CD4-positive, alpha-beta memory T cell (primary cell): ENCODE measurements at places on chromosomes 1 and 21. TPM values are rescaled to one million over a fixed set of nuclear protein-coding genes. Genes with fewer than 3 reads are reported as not detected.
A peak's percentile ranks its signal among the peaks of the same experiment; 100 is the strongest.

Gene LYPD8
- not detected for total RNA-seq

Gene KRTAP10-11
- not detected for total RNA-seq

Gene OR2L3
- 0.17 TPM for total RNA-seq

Gene CLDN17
- total RNA-seq: not detected

Gene KCNJ6
- total RNA-seq: not detected

Gene BMP8B
- total RNA-seq: 0.99 TPM

Gene AVPR1B
- not detected for total RNA-seq

Gene HTR1D
- total RNA-seq: not detected

Gene GLMN
- 14.7 TPM for total RNA-seq

Gene RBBP4
- 185 TPM for total RNA-seq

Gene CFAP107
- not detected for total RNA-seq

Gene MAP3K7CL
- total RNA-seq: 10.3 TPM

Gene PLCH2
- total RNA-seq: 26.6 TPM

Gene LINGO4
- total RNA-seq: 0.36 TPM

Gene CD1D
- total RNA-seq: not detected

Gene OR14I1
- not detected for total RNA-seq

Gene C1orf185
- not detected for total RNA-seq

Gene ANKRD34A
- total RNA-seq: 1.8 TPM

DNA sequence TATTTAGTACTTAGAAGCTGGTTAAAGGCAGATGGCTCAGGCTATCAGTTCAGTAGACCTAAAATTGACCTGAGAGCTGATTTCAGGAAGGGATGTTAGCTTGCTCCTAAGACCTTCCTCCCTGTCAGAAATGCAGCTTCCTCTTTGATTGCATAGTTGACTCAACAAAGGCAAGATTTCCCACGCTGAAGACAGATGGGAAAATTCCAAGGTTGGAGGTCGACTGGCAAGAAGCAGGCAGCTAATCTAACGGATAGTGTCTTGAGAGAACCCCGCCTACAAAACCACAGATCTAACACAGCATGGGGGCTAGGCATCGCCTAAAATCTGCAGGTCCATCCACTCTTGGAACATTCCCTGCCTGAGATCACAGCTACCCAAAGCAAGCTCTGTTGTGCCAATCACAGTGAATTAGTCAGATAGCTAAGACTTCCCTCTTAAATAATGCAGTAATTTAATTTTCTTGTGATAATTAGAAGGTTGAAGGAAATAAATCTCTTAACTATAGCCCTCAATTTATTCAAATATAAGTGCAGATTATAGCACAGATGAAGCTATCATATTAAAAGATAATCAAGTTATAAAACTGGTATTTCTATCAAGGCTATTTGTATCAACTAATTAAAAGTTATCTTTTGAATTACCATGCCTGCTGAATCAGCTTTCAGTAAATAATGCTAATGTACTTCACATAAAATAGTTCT lies 357.8 kb upstream of the SGIP1 start:
- no peak for DNase-seq

- no peak for DNase-seq
These were observed 185.4 kb upstream of the AJAP1 start for GRCh38 chr1:4468804-4469514.

GRCh38 chr1:182568647-182569284 lies 20.3 kb downstream of the RNASEL start:
- DNase-seq: no peak

GRCh38 chr1:42853116-42853884 lies 6.9 kb downstream of the ZNF691 start:
- no peak for DNase-seq

DNA sequence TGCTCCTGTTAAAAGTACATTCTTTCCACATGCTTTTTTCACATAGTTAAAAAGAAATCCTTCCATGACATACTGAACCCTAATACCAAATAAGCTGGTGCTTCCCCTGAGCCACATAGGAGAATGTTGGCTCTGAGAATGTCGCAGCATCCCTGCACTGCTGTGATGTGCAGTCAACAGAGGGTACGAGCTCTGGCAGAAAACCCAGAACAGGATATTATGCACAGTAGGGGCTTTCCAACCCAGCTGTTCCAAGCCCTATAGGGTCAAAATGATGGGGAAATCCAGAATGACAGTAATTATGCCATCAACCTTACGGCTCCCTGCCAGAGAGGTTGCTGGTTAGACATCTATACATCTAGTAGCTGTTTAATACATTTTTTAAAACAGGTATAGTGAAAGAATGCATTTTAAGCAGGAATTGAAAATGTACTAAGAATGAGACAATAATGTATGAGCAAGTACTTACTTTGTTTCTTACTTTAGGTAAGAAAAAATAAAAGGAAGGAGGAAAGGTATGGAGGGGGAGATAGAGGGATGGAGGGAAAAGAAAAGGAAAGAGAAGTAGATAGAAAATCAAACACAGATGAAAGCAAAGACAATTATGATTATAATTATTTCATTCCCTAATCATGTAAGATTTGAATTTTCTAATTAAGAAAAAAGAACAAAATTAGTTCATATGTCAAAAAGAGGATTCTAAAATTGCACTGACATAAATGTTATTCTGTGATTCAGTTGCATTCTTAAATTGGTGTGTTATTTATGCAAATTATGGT lies 126.0 kb downstream of the NR5A2 start:
- DNase-seq: peak; percentile 50

- no peak for DNase-seq
These were observed 327.5 kb upstream of the LYPLAL1 start for GRCh38 chr1:218846181-218846580.

DNA sequence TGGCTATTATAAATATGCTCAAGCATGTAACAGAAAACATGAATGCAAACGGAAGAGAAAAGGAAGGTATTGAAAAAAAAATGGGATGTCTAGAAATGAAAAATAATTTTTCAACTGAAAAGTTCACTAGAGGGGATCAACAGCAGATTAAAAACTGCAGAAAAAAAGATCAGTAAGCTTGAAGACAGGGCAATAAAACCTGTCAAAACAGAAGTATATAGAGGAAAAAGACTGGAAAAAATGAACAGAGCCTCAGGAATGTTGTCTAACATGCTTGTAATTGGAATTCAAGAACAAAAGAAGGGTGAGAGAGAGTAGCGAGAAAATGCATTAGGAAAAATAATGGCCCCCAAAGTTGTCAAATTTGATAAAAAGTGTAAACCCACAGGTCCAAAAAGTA lies 29.6 kb downstream of the CRYAA start:
- no peak for DNase-seq

DNA sequence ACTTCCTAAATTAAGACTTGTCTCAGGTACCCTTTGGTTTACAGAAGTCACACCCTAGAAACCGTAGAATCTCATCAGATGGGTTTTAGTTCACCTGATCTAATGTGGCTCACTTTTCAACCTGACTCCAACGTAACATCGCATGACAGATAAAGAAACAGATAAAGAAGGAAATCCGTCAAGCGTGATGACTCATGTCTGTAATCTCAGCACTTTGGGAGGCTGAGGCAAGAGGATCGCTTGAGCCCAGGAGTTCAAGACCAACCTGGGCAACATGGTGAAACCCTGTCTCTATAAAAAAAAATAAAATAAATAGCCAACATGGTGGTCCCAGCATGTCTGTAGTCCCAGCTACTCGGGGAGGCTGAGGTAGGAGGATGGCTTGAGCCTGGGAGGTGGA lies 97.3 kb downstream of the SPSB1 start:
- no peak for DNase-seq

DNA sequence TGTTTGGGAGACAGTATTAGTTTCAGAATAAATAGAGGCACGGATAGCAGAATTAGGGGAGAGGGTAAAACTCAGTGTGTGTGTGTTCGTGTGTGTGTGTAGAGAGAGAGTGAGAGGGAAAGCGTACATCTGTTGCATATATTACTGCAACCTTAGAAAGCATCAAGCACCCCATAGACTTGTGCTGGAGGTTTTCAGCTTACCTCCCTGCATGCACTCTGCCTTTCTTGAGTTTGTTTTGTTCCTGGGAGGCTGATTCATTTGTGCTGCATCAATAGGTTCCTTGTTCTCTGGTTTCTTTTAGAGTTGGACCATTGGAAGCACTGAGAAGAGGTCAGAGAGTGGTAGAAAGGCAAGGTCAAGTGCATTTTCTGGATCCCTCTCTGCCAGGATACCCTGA lies 104.4 kb upstream of the KCNK1 start:
- DNase-seq: no peak

- no peak for DNase-seq
These were observed 72.8 kb downstream of the WDR64 start for GRCh38 chr1:241724741-241725356.

DNA sequence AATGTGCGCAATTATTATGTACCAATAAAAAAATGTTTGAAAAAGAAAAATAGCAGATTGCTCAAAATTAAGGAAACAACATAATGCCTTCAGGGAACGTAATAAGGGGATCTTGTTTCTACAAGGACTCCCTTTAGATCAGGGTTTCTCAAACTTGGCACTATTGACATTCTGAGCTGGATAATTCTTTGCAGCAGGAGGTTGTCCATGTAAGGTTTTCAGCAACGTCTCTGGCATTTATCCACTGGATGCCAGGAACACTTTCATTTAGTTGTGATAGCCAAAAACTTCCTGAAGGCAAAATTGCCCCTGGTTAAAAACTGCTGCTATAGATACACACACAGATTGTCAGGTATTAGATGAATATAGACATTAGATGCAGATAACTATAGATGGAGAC lies 666.7 kb upstream of the ADAMTS5 start:
- DNase-seq: no peak

- no peak for DNase-seq
These were observed 32.8 kb downstream of the ABCG1 start for GRCh38 chr21:42251654-42252324.

DNA sequence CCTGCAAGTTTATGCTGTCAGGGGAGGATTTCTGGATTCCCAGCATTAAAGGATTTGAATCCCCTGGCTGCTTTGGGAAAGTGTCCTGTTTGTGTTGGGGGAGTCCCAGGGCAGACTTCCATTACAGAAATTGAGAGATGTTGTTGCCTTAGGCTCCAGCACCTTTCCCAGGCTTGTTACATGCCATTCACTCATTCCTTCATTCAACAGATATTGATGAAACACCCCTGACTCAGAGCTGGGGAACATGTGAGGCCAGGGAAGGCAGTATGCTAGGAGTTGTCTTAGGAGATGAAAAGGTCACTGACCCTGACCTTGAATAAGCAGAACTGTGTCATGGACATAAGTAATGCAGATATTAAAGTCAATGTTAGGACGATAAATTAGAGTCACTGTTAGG lies 161.7 kb downstream of the NTMT2 start:
- DNase-seq: no peak

- DNase-seq: no peak
These were observed 4.1 kb upstream of the NBL1 start for GRCh38 chr1:19639999-19640362.

DNA sequence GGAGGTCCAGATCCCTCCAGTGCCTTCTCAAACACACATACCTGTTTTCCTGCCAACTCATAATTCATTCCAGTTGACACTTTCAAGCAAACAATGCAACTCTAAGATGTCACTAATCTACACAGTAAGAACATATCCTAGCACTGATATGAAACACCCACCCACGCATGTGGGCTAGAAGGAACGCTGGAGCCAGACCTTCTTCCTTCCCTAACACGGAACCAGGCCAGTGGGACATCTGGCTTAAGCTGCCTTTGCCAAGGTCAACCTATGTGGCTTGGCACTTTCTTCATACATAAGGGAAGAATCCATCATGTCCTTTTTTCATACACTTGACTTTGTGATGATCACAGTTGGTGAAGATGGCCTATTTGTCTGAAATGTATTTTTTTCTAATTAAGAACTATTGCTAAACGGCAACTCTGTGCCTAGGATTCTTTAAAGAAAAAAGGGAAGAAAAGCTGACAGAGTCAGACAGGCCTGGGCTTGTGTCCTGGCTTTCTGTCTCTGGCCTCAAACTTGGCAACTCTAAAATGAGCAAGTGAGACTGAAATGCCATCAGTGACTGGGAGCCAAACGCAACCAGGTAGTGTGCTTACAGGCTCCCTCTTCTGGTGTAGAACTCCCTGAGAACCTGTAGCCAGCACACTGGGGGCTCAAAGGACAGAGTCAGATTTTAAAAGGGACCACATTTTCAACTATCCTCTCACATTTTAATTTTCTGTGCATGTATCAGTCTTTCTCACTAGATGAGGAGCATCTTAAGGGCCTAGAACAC lies 92.6 kb upstream of the BEND5 start:
- DNase-seq: no peak

- no peak for DNase-seq
These were observed 21.9 kb upstream of the ALDH4A1 start for GRCh38 chr1:18924221-18924691.

DNA sequence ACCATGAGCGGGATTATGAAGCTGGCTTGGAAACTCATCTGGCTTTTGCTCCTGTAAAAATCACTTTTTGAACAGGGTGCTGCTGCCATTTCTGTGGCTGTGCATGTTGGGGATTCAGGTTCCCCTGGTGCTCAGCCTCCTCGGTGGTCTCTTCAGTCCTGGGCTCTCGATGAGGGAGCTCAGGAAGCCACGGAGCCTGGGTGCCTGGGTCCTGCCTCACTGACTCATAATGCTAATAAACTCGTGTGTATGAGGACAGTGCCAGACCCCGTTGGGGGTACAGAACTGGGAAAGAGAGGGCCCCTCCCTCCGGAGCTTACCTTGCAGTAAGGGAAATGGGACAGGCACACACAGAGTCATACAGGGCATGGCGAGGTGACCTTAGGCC lies 5.8 kb downstream of the COQ8A start:
- no peak for DNase-seq

DNA sequence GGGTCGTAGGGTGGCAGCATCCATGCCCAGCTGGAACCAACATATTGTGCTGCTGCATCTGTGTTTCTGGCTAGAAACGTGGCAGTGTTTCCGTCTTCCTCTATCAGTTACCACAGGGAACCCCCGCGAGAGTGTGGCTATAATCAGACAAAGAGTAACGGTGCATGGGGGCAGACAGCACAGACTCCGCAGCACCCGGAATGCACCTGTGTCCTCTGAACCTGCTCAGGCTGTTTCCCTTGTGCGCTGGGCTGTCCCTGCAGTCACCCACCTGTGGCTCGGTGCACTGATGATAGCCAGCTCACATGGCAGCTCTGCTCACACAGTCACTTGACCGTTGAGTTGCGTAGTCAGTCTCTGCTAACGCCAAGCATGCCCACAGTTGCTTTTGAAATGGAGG lies 11.4 kb upstream of the PCBP3 start:
- DNase-seq: no peak

GRCh38 chr1:168410464-168410863 lies 129.8 kb downstream of the TBX19 start:
- DNase-seq: peak; percentile 37

GRCh38 chr1:70077066-70077465 lies 128.3 kb downstream of the LRRC40 start:
- no peak for DNase-seq

DNA sequence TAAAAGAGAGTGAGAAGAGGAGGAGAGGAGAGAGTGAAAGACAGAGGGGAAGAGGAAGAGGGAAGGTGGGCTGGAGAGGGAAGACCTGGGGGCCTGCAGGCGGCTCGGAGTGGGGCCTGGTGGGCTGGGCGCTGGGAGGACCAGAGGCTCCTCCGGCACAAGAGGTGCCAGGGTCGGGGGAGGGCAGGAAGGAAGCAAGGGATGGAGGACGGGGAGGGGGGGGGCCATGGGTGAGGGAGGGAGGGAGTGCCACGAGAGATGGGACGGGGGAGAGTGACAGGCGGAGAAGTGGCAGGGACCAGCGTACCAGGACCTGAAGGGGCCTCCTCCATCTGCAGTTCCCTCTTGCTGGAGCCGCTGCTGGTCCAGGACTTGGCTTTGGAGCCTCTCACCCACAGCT lies 87.7 kb downstream of the CASZ1 start:
- DNase-seq: no peak

GRCh38 chr1:53766831-53767405 lies 28.0 kb upstream of the GLIS1 start:
- no peak for DNase-seq

- no peak for DNase-seq
These were observed 5.0 kb downstream of the TOR1AIP2 start for GRCh38 chr1:179872558-179872957.
